ENCODE measurements at places on chromosomes 2 and 18.

- DNase-seq, result peak; percentile 7
Measured at GRCh38 chr2:51247252-51247805, 215.4 kb upstream of the NRXN1 start.

GRCh38 chr2:191629001-191629453 lies 48.9 kb upstream of the NABP1 start:
- DNase-seq, result no peak

GRCh38 chr2:194346193-194346592 lies 1310.8 kb upstream of the SLC39A10 start:
- no peak for DNase-seq

GRCh38 chr2:30522421-30522820 lies 75.4 kb downstream of the LCLAT1 start:
- no peak for DNase-seq

DNA sequence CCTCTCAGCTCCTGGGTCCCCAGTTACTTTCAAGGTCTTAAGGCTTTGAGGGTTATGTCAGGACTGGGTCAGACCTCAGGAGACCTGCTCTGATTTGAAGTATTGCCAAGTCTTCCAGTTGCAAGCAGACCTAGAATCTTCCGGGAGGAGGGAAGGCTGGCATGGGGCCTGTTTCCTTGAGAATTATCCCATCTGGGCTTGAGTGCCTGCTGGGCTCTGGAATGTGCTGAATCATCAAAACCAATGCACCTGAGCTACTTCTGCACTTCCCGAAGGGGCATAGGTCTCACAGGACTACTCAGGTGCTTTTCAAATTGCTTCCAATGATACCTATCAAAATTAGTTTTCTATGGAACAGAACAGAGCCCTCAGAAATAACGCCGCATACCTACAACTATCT lies 327.3 kb downstream of the XIRP2 start:
- no peak for DNase-seq

DNA sequence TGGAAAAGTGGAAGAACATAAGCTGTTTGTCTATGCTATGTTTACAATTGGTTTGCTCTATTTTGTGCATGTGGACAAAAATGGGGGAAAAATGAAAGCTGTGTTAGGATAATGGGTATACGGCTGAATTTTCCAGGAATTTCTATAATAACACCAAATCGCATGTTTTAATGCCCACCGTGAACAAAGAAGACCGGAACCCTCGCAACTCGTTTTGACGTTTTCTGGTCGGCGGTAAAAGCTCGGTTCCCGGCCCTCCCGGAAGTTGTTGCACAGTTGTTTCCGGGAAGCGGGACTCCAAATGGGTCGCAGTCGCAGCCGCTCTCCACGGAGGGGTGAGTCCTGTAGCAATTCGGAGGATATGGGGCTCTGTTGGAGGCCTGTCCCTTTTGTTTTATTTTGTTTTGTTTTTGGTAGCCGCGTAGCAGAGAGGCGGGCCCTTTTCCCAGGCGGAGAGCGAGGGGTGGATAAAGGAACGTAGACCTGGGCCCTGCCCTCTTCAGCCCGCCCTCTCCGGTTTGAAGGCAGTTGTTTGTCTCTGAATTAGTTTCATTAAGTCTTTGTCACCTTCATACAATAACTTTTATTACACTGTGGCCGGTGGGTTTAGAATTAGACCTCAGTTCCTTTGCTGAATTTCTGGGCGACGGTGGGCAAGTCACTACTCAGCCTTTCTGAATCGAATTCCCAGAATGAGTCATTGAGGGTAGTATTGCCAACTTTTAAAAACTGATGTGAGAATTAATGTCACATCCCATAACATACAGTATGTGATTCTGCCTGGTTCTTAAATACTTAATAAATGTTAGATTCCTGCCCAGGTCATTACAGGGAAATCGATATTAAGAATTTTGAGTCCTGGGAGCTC lies at the start of gene SNRNP27:
TSS of gene SNRNP27 (plus strand) at position 273 of the 868 bp plus-strand sequence. CDS start at position 302, 29 bp downstream.
- DNase-seq, result peak; percentile 50

GRCh38 chr18:58562999-58563667 lies 65.8 kb downstream of the ALPK2 start:
- DNase-seq, result no peak

DNA sequence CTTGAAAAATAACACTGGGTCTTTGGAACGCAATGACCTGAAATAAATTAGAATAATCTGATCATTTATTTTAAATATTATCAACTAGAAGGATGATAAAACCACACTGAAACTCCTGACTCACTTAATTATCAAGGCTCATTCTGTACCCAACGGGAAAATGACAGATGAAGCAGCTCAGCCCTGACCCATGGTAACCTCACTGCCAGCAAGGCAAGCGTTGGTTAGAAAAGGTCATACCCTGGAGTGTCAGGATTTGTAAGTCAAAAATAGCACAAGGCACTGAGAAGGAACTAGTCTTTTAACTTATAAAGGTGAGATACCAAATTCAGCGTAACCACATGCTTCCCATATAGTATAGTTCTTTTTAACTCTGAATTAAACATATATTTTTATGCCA lies 277.5 kb downstream of the ETAA1 start:
- no peak for DNase-seq

DNA sequence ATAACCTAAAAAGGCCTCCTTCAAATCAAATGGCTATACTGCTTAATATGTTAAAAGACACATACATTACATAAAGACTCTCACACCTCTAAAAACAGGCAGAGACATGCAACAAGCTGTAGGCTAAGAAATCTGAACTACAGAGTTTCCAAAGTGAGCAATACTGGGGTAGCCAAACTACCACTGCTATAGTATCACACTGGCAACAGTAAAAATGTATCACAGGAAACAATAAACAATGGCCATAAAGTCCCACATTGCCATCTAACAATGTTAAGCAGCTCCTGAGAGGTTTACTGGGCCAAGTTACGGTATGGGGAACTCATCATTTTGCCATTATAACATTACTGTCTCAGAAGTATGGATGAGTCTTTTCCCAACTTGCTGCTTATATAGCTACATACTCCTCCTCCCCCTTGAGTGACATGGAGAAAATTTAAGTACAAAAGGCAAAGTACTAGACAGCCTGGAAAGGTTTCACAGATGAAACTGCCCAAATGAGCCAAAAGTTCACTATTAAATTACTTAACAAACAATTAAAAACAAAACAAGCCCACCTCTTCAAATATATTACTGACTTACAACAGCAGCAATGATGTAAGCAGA lies 50.3 kb downstream of the SS18 start:
- DNase-seq, result no peak

DNA sequence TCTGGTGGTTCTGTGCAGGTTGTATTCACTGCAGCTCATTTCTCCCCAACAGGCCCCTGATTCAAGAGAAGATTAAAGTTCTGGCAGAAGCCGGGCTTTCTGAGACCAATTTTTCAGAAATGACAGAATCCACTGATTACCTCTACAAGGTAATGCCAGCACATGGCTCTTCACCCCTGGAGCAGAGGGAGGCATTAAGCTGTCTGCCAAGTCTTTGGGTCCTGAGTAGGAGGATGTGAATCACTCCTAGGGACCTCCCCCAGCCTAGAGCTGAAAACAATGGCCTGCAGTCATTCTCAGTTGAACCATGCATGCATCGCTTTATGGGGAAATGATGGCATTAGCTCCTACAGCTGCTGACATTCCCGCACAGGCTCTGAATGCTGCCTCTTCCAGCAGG lies 20.5 kb upstream of the RPL37A start:
- DNase-seq, result no peak

DNA sequence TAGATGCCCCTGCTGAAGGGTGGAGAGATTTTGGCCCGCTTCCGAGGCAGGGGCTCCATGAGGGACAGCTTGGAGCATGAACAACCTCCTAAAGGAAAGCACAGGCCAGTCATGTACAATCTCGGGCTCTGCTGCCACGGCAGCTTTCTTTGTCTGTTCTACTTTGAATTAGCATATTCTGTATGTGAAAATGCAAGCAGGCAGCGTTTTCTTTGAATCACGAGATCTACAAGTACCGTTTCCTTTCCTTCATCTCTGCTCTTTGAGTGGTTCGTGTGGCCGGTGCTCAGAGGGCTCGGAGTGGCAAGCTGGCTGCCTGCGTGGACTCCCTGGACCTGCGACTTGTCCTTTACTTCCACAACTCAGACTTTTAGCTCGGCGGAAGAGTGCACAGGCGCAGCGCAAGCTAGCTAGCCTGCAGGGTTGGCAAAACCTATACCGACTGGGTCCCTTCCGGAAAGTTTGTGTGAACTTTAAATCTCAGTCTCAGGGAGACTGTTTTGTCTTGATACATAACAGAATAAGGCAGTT lies 6.9 kb downstream of the TWIST2 start:
- no peak for DNase-seq

GRCh38 chr2:25215948-25216679 lies 47.7 kb upstream of the POMC start:
- no peak for DNase-seq

DNA sequence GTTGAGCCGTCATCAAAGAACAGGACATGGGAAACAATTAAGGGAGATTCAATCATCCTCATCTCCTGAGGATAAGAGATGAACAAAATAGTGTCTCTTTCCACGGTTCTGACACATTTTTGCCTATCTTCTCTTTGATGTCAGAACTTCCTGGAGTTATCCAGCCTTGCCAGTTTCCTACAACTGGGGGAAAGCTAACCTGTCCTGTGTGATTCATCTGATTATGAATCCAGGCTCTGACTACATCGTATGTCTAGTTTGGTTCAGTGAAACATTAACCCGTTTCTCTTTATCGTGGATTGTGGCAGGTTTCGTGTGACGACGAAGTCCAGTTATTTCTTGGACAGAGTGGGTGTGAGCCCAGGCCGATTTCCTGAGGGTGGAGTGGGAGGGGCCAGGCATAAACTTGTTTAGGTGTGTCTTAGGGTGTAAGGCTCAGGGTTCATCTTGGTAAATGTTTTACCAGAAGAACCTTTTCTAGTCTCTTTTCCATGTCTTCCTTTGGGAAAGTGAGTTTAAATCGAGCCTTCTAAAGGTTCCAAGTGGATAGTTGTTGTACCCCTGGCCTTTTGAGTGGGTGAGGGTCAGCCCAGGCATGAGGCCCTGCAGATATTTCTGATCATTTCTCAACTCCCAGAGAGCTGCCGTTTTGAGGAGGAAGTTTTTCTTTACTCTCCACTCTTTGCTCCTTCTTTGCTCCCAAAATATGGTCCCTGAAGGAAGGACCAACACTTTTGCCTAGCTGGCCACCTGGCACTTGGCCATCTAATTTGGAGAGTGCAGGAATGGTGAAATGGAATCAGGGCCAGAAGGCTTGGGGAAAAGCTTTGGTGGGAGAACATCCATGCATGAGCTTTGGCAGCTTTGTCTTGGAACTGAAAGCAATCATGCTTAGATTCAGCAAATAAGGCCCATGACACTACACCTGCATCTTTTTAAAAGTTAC lies 50.4 kb upstream of the FZD5 start:
- DNase-seq, result no peak

DNA sequence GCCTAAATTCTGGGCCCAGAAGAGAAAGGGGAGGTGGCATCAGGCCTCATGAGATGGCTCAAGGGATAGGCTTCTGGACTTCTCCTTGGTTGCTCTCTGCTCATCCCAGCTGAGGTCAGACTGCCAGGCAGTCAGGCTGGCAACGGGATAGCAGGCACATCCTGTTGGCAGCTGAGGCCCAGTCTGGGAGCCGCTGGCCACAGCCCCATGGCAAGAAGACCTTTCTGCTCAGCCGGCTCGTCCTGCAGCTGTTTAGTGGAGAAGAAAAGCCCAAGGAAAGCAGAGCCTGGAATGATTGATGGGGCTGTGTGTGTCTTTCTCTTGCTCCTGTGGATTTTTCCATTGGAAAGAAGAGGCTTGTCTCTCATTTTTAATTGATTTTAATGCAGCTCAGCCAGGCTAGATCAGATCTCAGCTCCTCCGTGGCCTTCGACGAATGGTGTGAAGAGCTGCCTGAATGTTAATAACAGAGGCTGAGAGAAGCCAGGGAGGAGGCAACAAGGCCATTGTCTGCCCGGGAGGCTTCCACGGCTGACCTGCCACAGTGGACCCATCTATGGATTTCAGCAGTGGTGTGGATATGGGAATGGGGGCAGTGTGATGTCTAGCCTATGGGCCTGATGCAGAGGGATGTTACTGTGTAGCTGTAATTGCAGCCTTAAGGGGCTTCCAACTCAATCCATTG lies 99.5 kb downstream of the HS1BP3 start:
- DNase-seq, result no peak

GRCh38 chr18:38756436-38756835 lies 1190.8 kb upstream of the CELF4 start:
- DNase-seq, result no peak

DNA sequence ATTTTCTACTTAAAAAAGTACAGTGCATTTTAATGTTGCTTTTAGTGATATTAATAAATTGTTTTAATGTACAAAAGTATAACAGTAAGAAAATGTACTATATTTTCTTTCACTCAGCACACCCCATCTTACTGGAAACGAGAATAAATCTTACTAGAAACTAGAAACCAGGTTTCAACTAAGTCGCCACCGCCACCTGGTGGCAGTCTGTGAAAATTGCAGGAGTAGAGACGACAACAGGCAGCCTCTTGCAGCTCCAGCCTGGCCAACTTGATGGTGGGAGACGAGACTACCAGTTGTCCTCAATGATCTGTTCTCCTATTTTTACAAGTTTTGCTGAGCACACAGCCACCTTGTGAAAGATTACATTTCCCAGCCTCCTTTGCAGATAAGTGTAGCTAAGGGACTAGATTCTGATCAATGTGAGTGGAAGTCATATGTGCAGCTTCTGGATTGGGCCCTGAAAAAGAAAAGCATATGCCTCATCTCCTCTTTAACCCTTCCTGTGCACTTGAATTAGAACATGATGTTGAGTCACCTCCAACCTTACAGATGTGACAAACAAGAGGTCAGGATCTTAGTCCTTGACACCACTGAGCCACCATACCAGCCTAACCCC lies 8.7 kb downstream of the OTOF start:
- DNase-seq, result peak; percentile 72

GRCh38 chr18:51266773-51267172 lies 69.3 kb upstream of the MEX3C start:
- no peak for DNase-seq

- DNase-seq, result no peak
Measured at GRCh38 chr2:212953170-212953920, 198.1 kb downstream of the IKZF2 start.

DNA sequence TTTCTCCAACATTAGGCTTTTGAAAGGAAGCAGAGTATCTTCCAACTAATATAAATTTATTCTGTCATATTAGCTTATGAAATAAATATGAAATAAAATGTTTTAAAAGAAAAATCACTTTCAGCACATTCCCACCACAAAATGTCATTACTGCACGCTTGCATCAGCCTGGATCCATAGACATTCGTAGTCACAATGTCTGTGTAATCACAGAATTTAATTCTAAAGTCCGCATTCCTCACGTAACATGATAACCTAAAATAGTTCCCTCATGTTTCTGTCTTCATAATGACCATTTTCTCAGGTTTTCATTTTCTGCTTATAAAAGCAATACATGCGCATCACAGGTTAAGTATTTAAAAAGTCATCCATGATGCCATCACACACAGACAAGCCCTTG lies 47.1 kb downstream of the HDAC4 start:
- no peak for DNase-seq

DNA sequence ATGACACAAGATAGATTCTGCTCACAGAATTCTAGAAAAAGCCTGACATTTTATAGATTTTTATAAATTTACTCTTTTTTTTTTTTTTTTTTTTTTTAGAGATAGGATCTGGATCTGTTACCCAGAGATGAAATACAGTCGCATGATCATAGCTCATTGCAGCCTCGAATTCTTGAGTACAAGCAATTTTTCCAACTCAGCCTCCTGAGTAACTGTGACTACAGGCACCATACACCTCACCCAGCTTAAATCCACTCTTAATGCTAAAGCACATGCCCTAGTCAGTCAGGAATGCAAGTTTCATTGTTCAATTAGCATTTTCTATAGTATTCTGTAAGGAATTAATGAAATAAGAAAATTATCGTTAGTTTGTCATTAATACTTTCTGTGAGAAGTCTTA lies 32.1 kb upstream of the WDR75 start:
- DNase-seq, result no peak

GRCh38 chr2:55885127-55885943 lies 38.2 kb downstream of the EFEMP1 start:
- DNase-seq, result no peak
